ENCODE measurements at places on chromosomes 7 and 10.
A peak's percentile ranks its signal among the peaks of the same experiment; 100 is the strongest.

GRCh38 chr10:95716466-95716865 lies 22.7 kb upstream of the TCTN3 start:
- no peak for DNase-seq

DNA sequence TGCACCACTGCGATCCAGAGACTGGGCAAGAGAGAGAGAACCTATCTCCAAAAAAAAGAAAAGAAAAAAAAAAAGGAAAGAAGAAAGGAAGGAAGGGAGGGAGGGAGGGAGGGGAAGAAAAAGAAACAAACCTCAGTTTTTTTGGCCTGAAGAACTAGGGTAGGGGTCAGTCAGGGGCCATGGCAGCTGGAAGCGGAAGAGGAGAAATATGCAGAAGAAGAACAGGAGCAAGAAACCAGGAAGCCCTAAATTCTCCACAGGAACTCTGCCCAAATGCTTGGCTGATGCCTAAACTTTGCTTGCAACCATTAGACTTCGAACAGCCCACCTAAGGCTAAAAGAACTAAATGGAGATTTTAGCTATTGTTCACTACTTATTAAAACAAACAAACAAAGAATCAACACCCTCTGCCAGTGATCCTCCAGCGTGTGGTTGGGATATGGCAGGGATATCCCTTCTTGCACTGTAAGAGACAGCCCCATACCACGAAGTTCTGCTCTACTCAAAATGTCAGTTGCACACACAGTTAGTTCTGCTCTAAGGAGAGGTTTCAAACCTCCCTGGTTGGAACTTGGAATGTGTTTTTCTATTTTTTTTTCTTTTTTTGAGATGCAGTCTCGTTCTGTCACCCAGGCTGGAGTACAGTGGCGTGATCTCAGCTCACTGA lies 139.5 kb downstream of the FAM107B start:
- DNase-seq: no peak

GRCh38 chr7:128666200-128666599 lies 5.9 kb upstream of the GARIN1A start:
- DNase-seq: no peak

- no peak for DNase-seq
Observed at GRCh38 chr7:134941185-134941900, 45.0 kb upstream of the AGBL3 start.

DNA sequence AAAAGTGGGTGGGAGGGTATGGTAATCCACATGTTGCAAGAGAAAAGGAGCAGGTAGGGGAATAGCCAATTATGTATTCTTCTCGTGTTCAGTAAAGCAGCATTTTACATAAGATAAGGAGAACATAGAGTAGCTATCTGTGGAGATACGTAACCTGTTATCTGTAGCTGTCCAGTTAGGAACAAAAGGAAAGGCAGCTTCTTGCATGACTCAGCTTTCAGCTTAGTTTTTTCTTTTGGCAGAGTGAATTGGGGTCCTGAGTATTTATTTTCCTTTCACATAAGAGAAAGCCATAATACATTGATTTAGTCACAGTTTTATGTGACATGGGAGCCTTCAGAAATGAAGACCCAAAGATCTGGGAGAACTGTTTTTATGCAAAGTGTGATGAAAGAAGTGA lies 116.7 kb upstream of the IMMP2L start:
- DNase-seq: no peak

- DNase-seq: peak; percentile 8
Observed at GRCh38 chr10:10609379-10609955, 408.2 kb upstream of the CELF2 start.

DNA sequence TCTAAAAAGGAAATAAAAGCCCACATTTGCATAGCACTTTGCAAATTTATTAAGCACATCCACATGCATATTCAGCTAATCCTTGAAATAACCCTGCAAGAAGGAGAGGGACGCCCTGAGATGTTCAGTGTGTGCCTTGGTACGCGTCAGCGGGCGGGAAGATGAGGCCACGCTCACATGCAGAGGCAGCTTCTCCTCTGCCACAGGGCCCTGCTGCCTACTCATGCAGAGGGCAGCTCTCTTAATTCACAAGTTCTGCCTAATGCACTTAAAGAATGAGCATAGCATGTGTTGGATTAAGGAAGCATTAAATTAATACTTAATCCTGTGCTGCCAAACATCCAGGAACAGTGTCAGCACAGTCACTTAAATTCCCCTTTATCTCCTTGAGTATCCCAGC lies 132.3 kb downstream of the HECW1 start:
- DNase-seq: no peak

GRCh38 chr7:24572393-24572996 lies 757 bp upstream of the PALS2 start:
- peak; percentile 41 for DNase-seq

DNA sequence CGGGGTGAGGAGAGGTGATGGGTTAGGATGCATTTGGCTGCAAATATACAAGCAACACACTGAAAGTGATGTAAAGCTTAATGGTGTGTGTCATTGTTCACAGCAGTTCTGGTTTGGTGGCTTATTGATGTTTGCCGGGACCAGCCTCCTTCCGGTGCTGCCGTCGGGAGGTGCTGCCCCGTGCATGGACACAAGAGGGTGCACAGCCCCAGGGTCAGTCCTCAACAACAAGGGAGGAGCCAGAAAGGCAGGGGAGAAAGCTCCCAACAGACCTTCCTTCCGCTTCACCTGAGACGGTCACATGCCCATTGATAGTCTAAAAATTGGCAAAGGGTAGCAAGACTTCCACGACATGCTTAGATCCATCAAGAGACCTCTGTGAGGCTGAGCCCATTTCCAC lies 9.5 kb downstream of the RNF32 start:
- no peak for DNase-seq

DNA sequence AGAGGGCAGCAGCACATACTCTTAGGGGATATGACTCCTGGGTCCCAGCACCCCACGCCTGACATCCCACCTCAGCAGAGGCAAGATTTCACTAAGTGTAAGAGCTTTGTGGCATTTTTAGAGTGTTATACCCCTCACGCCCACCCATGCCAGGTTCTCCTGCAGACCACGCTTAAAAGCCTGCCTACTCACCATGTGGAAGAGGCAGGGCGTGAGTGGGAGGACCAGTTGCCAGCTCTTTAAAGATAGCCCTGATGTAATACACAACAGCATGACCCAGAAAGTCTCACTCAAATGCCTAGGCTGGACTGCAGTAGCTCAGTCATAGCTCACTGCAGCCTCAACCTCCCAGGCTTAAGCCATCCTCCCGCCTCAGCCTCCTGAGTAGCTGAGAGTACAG lies 44.4 kb upstream of the CELF2 start:
- DNase-seq: no peak

GRCh38 chr7:64312826-64313225 lies 935 bp upstream of the ZNF736 start:
- no peak for DNase-seq
